Gastrocnemius medialis (tissue), 4 donors: ENCODE measurements at places on chromosomes 6 and 20.

- peak; percentile 2 for DNase-seq
Measured at GRCh38 chr20:63091901-63092659, 85.3 kb upstream of the BHLHE23 start.

DNA sequence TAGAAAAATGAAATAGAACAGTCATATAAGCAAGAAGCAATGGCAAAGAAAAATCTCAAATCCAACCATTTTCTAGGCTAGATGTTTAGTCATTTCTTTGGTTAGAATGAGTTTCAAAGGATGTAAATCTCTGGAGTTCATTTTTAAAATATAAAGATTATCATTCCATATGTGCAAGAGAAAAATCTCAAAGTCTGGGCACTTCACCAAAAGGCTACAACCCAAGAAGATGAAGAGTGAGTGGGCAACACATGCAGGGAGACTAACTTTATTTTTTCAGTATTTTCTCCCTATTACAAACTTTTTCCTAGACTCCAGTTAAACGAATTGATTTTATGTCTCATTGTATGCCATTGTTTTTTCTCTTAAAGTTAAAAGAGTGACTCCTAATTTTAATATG lies 83.6 kb downstream of the PHACTR1 start:
- no peak for DNase-seq

DNA sequence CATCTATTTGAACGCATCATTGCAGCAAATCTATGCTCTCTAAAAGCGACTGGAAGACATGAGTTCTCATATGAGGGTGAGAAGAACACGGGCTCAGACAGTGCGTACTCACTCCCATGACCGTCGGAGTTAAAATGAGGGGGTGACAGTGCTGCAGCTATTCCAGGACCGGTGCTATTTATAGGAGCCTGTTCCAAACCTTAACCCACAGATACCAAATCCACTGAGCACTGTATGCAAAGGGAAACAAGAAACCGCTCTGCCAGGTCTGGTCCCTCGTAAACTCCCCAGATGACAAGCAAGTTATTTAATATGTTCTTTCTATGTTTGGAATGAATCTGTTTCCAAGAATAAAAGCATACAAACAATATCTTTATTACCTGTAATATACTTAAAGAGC lies 22.9 kb downstream of the PPP1R3G start:
- DNase-seq: peak; percentile 52

DNA sequence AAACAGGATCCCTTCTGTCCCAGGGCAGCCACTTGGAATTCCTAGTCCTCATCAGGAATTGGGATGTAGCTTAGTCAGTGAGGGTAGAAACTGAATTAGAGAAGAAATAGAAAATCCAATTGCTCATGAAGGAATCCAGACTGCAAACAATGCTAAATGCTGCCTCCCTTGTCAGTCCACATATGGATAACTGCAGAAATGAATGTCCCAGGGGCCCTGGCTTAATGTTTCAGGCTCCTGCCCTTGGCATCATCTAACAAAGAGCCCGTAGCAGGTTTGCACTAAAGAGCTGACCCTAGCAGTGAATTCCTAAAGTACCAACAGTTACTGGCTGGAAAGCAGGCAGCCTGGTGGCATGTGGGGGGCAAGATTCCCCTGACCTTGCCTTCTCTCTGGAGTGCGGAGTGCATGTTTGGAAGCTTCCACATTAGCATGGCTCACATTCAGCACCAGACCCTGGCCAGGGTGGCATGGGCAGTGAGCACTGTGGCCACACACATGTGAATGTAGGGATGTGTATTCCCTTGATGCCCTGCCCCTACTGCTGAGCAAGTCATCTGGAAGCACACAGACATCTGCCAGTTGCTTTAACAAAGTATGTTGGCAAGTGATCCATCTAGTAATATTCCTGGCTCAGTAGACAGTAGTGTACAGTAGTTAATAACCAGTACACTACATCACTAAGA lies 394.5 kb downstream of the CDC5L start:
- no peak for DNase-seq

DNA sequence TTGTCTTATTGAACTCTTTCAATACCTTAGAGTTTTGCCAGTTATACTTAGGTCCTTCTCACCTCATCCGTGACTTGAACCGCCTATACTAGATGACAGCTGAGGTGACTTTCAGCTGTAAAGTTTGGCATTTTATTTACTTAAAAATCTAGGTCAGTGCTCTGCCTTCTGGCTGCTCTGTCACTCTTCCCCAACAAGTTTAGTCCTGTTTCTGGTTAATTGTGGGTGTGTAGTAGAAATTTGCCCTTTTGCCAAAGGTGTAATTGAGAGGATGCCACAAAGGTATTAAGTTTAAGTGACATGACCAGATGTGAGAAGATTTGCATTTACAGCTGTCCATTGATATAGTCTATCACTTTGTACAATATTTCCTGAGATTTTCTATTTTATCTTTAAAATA lies 106.2 kb downstream of the FARS2 start:
- no peak for DNase-seq
